ENCODE measurements at places on chromosomes 4 and X. TPM values are rescaled to one million over a fixed set of nuclear protein-coding genes. Genes with fewer than 3 reads are reported as not detected.

DNA sequence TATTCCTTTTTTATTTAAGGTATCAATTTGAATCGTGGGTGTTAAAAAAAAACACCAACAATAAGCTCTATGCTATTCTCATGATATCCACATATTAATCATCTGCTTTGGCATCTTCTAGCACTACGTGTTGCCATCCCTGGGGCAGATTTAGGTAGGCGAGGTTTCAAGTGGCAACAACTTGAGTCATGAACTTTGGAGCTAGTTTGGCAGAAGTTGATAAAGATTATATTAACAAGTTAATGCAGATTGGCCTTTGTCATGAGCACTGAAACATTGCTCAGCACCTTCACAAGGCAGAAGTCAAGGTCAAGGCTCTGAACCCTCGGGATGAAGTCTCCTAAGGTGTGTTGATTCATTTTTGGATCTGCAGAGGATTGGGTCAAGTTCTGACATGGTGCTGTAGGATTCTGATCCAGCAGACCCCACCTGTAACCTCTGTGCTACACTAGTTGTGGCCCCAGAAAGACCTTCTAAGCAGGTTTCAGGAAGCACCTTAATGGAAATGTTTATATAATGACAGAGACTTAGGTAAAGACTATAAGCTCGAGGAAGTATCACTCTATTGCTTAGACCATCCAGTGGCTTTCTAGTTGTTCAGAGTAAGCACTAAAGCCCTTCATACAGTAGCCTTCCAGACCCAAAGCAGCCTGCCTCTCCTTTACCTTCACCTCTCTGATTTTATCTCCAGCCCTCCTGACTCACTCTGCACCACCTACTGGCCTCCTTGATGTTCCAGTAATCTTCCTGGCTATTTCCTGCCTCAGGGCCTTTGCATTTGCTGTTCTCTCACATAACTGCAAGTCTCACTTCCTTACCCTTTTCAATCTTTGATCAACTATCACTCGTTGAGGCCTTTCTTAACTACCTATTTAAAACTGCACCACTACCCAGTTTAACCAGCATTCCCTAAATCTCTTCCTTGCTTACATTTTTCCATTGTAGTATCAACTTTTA is 117.0 kb upstream of the SLC4A4 start:
- no peak for DNase-seq

GRCh38 chrX:151713849-151714248 is 2.0 kb upstream of the FATE1 start:
- no peak for DNase-seq

DNA sequence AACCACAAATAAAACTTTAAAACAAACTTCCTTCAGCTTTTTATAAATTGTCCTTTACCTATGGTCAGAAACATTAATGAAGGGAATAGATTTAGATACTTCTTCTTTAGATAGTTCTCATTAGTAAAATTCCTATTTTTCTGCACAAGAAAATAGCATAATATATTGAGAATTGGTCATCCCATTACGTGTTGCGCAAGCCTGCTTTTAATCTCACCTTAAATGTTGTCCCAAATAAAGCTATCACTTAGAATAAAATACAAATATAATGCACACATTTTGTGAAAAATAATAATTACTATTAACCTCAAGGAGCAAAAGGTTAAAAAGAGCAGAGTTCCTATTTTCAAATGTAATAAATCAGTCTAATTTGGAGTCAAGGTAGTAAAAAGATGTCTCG is 95.2 kb upstream of the TTC29 start:
- DNase-seq = no peak

DNA sequence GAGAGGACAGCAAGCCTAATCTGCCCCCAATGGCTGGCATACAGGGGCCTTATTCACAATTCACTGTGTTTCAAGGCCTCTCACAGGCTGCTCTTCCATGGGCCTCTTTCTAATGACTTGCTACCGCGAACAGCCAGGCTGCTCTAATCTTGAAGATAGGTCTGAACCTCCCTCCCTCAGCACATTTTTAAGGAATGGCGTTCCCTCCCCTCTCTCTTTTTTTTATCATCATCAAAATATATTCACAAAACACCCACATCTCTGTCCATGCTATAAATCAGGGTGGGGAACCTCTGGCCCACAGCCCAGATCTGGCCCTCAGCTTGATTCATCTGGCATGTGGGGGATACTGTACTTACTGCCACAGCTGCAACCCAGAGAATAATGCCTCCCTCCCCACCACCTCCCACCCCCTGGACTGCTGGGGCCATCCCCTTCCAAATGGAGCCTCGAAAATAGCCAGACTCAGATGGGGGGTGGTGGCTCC is 76.2 kb upstream of the PLAC1 start:
- DNase-seq = peak; percentile 80

- DNase-seq = peak; percentile 34
Observed at GRCh38 chr4:55498051-55498450, 48.7 kb downstream of the CLOCK start.

DNA sequence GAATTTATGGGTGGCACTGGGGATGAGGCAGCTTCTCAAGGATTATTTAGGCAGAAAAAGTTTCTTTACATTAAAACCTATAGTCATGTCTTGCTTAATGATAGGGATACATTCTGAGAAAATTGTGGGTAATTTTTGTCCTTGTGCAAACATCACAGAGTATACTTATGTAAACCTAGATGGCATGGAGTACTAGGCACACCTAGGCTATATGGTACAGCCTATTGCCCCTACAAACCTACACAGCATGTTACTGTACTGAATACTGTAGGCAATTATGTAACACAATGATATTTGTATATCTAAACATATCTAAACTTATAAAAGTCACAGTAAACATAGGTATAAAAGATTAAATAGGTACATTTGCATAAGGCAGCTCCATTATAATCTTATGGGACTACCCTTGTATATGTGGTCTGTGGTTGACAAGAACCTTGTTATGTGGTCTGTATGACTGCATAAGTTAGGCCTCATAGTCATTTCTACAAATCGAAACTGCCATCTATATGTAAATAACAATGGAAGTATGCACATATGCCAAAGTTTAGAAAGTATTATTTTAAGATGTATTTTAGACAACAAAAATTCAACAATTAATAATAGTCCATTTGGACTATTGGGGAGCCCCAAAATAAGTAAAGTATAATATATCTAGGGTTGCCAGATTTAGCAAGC is 87.3 kb downstream of the CFAP299 start:
- no peak for DNase-seq

DNA sequence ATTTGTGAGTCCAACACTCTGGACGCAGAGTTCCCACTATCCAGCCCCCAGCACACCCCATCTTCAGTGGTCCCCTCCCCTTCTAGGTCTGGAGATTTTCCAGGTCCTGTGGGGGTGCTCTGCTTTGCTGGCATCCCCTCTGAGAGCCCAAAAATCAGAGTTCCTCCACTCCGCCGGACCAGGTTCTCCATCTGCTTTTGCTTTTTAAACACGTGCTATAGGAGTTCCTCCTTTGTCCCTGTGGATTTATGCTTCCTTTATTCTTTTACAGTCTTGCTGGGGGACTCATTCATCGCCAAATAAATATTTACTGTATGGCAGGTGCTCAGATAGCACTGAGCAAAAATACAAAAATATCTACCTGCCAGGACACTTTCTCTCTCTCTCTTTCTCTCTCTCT is 324.7 kb downstream of the STK32B start:
- no peak for DNase-seq

DNA sequence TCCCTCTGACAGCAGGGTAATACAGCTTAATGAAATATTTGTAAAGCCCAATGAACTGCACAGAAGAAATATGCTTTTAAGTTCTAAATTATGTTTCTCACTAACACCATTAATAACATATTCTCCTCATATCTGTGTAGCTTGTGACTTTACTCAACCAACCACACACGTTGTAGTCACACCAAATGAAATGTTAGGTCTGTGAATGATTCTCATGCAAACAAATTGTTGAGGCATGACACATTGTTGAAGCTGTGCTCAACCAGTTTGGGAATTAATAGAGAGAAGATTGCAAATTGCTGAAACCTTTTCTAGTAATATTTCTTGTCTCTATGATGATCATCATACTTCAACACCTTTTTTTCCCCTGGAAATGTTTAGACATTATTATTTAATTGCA is 645.9 kb downstream of the PCDH7 start:
- peak; percentile 30 for DNase-seq

DNA sequence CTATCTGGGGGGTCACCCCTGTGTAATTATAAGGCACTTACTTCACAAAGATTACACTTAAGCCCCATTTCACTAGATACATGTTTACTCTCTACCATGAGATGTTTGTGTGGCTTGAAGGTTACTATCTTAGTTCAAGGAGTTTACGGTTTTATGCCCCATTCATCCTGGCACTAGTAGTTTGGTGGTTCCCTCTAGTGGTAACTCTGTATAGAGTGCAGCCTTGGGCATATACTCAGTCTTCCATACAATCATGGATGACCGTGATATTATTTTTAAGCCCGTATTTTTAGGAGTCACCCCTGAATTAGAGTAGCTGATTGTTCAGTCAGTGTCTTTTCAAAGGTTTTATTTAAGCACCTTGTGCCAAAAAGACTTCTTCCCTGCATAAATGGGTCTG is 109.9 kb upstream of the FAM47C start:
- peak; percentile 0 for DNase-seq

- no peak for DNase-seq
Observed at GRCh38 chrX:1239681-1240142, 27.3 kb upstream of the CRLF2 start.

- DNase-seq = no peak
Observed at GRCh38 chrX:4181782-4182407, 468.4 kb upstream of the PRKX start.

USP27X gene
- 6.3 TPM for total RNA-seq

CTAG1B gene
- not detected for total RNA-seq

CSAG3 gene
- total RNA-seq = not detected

FAM193A gene
- 6.8 TPM for total RNA-seq
